ENCODE measurements at places on chromosomes 12 and 14.
A peak's percentile ranks its signal among the peaks of the same experiment; 100 is the strongest.

GRCh38 chr14:72262771-72263170, 330.5 kb downstream of the RGS6 start:
- no peak for DNase-seq

- no peak for DNase-seq
These were observed 59.9 kb downstream of the IRF2BPL start for GRCh38 chr14:76968621-76969063.

DNA sequence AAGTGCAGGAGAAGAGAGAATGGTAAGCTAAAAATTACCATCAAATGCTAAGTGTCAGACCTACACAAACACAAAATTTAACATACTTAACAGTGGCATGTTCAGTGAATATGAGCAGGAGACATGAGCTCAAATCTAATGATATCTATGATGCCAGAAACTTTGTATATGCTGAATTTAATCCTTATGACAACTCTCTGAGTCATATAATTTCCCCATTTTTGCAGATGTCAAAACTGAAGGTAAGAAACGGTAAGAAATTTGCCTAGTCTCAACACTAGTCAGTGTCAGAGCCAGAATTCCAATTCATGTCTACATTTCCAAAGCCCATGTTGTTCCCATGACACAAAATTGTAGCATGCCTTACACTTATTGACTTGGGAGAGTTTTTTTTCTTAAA, 375.8 kb downstream of the APAF1 start:
- DNase-seq: no peak

- no peak for DNase-seq
These were observed 13.2 kb upstream of the TSPAN11 start for GRCh38 chr12:30913323-30913722.

- no peak for DNase-seq
These were observed 128.0 kb downstream of the CCDC91 start for GRCh38 chr12:28318273-28318672.

DNA sequence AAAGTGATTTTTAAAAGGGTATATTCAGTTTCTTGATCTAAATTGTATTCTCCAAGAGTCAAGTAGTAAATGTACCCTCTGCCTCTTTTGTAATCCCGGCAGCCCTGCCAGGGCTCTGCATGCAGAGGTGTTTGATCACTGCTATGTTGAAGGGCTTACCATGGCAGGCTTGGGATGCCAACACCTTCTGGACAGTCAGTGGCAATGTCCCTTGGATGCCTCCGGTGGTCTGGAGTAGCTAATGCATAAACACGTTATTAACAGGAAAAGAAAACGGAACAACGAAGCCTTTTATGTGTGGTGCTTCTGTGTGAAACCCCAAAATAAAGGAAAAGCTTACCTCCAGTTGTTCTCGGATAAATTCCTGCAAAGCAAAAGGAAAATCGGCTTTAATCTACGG, 19.9 kb downstream of the EIF2B2 start:
- no peak for DNase-seq

GRCh38 chr12:80625901-80626300, 81.5 kb upstream of the MYF6 start:
- DNase-seq: no peak

DNA sequence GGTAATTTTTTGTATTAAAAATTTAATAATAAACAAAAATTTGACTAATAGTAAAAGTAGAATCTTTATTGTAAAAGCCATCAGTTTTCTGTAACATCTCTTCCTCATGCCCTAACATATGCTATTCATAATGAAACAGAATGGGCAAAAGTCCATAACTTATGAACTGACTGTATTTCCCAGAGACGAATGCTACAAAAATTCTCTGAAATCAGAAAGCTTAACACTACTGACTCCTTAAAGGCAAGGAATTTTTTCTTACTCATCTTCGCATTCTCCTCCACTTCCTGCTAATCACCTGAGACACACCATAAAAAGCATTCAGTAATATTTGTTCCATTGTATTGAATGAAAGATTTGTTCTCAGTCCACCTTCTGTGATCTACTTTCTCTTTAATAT, 17.6 kb downstream of the MON2 start:
- no peak for DNase-seq

DNA sequence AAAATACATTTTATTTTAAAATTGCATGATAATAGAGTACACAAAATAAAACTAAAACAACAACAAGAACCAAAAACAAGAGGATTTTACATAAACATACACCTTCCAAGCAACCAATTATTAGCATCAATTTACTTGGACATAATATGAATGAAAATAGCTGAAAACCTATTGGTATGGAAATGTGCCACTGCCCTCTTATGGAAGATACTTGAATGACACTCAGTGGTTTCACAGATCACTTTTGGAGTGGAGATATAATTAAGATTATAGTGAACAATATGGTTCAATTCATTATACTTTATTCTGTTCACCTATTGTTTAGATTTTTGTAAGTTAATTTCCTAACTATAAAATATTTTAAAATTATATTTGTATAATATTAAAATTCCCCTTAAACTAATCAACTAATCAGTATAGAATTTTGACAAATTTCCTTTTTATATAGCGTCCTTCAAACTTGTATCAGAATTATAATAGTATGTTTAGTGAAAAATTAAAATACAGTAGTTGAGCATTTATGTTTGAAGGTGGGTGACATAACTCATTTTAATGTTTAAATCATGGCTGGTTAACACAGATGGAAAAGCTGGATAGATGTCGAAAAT, 70.1 kb downstream of the SLC6A15 start:
- DNase-seq: no peak

DNA sequence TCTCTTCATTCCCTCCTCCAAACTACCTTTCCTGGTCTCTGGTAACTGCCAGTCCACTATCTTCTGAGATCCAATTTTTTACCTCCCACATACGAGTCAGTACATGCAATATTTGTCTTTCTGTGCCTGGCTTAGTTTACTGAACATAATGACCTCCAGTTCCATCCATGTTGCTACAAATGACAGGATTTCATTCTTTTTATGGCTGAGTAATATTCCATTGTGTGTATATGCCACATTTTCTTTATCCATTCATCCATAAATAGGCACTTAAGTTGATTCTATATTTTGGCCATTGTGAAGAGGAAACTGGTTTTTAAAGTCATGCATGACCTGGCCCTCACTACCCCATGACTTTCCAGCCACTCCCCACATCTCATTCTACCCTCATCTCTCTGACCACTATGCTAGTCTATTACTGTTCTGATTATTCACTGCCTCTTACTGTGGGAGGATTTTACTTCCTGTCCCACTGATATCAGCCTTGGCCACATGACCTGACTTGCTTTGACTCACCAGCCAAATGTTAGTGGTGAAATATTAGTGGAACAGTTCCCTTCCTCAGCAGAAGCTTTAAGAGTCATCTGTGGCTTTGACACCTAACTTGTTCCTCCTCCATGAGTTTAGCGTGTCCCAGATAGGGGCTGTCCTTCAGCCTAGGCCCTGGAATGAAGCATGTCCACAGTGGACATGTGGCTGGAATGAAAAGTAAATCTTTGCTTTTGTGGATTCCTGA, 52.2 kb downstream of the GOLGA5 start:
- DNase-seq: no peak

DNA sequence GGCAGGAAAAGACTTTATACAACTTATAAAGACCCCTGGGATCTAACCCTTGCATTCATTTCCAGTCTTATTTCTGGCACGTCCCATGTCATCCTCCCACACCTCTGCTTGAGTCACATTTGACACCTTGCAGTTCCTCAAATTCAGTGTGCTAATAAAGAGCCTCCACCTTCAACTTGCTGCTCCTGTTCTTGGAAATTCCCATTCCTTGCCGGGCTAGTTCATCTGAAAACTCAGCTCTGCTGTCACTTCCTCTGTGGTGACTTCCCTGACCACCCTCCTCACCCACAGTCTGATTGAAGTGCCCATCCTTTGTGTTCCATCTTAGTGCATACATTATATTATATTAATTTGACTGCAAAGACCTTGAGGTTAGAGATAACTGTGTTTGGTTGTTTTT, 37.4 kb upstream of the PSMA6 start:
- no peak for DNase-seq

- no peak for DNase-seq
These were observed 2.1 kb upstream of the PTPN6 start for GRCh38 chr12:6948873-6949594.

GRCh38 chr12:89280833-89281538, 71.3 kb downstream of the DUSP6 start:
- no peak for DNase-seq

DNA sequence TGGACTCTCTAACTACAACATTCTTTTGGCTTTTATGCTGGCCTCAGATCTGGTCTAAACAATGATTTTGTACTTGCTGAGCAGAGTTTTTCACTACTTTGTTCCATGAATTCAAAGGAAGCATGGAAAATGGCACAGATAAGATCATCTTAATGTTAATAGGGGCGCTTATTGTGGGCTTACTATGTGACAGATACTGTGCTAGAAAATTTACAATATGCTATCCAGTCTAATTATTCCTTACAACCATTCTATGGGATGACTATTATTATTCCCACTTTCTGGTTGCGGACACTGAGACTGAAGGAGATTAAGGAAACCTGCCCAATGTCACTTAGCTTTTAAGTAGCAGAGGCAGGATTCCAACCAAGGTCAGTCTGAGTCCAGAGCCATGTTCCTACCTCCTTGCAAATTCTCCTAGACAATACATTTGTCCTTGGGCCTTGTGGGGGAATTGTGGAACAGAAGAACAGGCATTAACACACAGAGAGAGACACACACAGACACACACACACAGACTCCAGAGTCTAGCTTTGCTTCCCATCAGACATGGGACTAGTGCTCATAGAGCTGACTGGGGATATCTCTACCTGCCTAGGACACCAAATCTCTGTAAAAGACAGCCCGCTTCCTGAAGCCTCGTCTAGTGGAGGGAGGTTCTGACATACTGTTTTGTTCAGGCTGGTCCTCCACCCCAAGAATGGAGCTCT, 107.7 kb downstream of the SLC38A1 start:
- DNase-seq: no peak

GRCh38 chr14:95667249-95667693, 19.0 kb upstream of the TCL1B start:
- no peak for DNase-seq

DNA sequence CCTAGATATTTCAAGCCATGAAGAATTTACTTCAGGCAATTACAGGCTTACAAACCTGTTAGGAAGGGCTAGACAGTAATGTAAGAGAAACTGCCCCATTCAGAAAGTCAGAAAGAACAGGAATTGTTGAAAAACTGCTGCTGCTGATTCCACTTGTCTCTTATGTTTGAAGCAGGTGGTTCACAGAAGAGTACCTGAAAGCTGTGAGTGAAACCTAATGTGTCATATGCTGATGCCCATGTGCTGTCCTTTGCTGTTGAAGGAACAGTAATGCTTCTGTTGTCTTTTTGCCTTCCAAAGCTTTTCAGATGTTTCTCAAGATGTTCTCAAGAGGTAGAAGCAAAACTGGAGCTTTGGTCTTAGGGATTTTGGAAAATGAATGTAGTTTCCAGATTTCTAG, 39.0 kb downstream of the MNAT1 start:
- no peak for DNase-seq

DNA sequence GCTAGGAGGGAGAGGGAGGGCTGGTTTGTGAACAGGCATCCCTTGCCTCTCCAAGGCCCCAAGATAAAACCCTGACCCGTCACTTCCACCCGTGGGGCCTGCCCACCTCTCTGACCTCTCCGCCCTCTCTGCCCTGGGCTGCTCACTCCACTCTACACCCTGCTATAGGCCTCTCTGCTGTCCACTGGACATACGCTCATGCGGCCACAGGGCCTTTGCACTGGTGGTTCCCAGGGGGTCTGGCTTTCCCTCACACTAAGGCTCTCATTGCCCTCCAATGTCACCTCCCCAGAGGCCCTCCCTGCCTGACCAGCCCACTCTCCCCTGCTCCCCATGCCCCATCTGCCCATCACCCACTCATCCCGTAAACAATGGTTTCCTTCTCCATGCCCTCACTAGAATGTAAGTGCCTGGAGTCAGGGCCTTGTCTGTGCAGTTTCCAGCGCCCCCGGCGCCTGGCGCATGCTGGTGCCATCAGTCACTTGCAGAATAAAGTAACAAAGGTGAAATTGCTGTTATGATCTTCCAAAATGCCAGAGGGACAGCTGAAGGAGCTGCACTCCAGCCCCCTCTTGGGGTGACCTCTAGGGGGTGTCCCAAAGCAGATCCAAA, 73.6 kb downstream of the RFLNA start:
- DNase-seq: no peak

- no peak for DNase-seq
These were observed 3.8 kb downstream of the CCDC88C start for GRCh38 chr14:91413547-91414474.

GRCh38 chr14:102508774-102509745, 516 bp downstream of the ANKRD9 start:
- DNase-seq: peak; percentile 35

DNA sequence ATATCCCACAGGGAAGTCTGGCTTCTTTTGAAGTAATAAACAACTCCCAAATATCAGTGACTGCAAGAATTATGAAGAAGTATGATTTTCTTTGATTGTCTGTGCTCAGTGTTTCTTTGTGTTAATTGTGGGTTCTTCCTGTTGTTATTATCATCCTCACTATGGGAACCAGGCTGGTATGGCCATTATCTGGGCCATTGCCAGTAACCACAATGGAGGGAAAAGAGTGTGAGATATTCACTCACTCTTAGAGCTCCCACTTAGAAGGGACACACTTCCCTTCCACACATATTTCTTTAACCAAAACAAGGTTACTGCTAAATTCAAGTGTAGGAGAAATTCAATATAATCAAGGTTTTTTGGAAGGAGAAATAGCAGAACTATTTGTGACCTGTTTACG, 503.7 kb downstream of the SLC6A15 start:
- no peak for DNase-seq

GRCh38 chr12:18430425-18431048, 169.2 kb downstream of the PIK3C2G start:
- no peak for DNase-seq

DNA sequence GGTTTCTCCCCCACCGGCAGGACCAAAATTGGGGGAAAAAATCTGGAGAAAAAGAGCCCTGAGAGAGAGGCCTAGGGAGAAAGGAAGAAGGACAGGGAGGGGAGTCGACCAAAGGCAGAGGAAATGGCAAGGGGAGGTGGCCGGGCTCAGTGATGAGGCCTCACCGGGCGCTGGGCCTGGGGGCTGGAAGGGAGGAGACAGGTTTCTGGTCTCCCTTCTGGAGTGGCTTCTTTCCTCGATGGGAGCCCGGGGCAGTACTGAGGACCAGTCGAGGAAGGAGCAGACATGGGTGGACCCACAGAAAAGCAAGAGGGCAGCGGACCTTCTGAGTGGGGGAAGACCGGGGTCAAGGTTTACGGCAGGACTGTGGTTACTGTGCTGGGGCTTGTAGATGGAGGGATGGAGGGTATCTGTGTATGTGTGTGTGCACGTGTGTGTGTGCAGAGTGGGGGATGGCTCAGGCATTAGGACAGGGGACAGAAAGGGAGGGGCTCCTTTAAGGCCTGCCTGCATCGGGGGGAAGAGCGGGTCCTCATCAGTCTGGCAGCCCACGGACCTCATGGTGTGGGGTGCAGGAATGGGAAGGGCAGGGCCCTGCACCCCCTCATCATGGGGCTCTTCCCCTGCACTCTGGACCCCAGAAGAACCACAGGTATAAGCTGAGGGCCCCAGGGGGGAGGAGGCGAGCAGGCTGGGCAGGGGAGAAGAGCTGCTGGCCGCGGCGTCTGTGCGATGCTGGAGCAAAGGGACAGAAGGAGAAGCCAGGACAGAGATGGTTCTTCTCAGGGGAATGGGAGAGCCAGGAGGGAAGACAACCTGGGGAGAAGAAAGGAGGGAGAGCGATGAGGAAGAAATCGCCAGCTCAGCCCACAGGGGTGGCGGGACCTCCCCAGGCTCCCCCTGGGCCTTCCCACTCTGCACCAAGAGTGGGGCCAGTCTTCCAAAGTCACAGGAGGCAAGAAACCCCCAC, 15.1 kb upstream of the RPLP0 start:
- no peak for DNase-seq
